Right atrium auricular region (tissue), 2 donors: ENCODE measurements at places on chromosomes 13 and 19. TPM values are rescaled to one million over a fixed set of nuclear protein-coding genes. Genes with fewer than 3 reads are reported as not detected.

Gene ZNF829
- total RNA-seq: 2.4 TPM

Gene PRODH2
- total RNA-seq: not detected

Gene RAB3A
- 8.6 TPM for total RNA-seq

Gene NAXD
- total RNA-seq: 16.8 TPM

Gene ZNF486
- total RNA-seq: 2.1 TPM

Gene FUT6
- not detected for total RNA-seq

Gene RYR1
- total RNA-seq: 1.7 TPM

Gene TPTE2
- not detected for total RNA-seq

Gene GJB2
- total RNA-seq: not detected

Gene FFAR2
- total RNA-seq: 0.20 TPM

Gene NXNL1
- total RNA-seq: not detected

Gene GARIN5A
- total RNA-seq: 2.3 TPM

Gene PBX4
- total RNA-seq: not detected

Gene ADGRE3
- not detected for total RNA-seq

Gene CGB5
- not detected for total RNA-seq

Gene ACP5
- total RNA-seq: 3.6 TPM

Gene OR7C1
- total RNA-seq: not detected

Gene PRTN3
- not detected for total RNA-seq

Gene VMAC
- 4.1 TPM for total RNA-seq

Gene ADGRE2
- total RNA-seq: 1.1 TPM

Gene IGFL2
- total RNA-seq: not detected

Gene PNMA8A
- total RNA-seq: 9.9 TPM

Gene LRRC63
- not detected for total RNA-seq

Gene PEG3
- 8.3 TPM for total RNA-seq

Gene OCEL1
- 5.9 TPM for total RNA-seq

Gene TNPO2
- 35.9 TPM for total RNA-seq

Gene ZNF541
- 0.20 TPM for total RNA-seq

Gene KIR2DL1
- not detected for total RNA-seq

Gene SELENOV
- total RNA-seq: not detected

Gene KLHL1
- total RNA-seq: not detected

Gene FGF21
- total RNA-seq: not detected

Gene WDR87
- not detected for total RNA-seq

Gene IGSF23
- total RNA-seq: not detected

Gene ZSCAN1
- not detected for total RNA-seq

Gene NCCRP1
- total RNA-seq: not detected

Gene TRIP10
- total RNA-seq: 65.3 TPM

Gene MYO1F
- 4.4 TPM for total RNA-seq

Gene S1PR4
- 0.48 TPM for total RNA-seq

Gene CYP4F2
- total RNA-seq: not detected

Gene SYT3
- 0.19 TPM for total RNA-seq

Gene MUC16
- total RNA-seq: 21.3 TPM

Gene CEACAM16
- total RNA-seq: not detected

Gene IGFL1
- not detected for total RNA-seq

Gene ZNF324B
- 6.9 TPM for total RNA-seq

Gene FAM124A
- 8.6 TPM for total RNA-seq
